Lung (tissue), 17 donors: ENCODE measurements at places on chromosomes 5 and 9. TPM values are rescaled to one million over a fixed set of nuclear protein-coding genes. Genes with fewer than 3 reads are reported as not detected.

DNA sequence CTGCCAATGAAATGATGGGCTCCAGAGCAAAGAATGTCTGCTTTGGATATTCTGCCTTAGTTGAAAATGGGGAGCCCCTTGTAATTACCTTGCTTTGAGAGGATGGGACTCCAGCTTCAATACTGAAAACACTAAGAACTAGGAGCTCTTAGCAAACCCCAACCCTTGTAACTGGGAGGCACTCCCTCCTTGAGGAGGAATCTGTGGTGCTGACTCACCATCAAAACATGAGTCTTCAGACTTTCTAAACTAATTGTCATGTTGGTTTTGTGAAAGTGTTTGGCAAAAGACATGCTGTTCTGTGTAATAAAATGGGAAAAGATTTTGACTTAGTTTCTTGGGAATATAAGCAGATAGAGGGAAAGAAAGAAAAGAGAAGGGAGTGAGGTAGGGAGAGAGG is 91.9 kb upstream of the PTPRD start:
- H3K36me3 ChIP-seq = no peaks in the 10 kb centered on the region
- no peaks in the 10 kb centered on the region for H3K27me3 ChIP-seq
- no peak overlapping the region for H3K27ac ChIP-seq
- no peak overlapping the region for H3K4me3 ChIP-seq

DNA sequence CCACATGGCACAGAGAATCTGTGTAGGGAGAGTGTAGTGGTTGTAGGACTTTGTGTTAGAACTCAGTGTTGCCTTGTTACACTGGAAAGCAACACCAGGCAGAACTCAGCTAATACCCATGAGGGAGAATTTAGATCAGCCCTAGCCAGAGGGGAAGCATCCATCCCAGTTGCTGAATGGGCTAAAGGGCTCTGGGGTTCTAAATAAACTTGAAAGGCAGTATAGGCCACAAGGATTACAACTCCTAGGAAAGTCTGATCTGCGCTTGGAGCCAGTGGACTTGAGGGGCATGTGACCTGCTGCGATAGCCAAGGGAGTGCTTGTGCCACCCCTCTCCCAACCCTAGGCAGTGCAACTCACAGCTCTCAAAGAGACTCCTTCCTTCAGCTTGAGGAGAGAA is 26.9 kb downstream of the PTGS1 start:
- H3K4me1 ChIP-seq = no peaks in the 10 kb centered on the region
- no peak overlapping the region for H3K27ac ChIP-seq
- no peak for DNase-seq
- H3K36me3 ChIP-seq = no peaks in the 10 kb centered on the region
- no peaks in the 10 kb centered on the region for H3K27me3 ChIP-seq

DNA sequence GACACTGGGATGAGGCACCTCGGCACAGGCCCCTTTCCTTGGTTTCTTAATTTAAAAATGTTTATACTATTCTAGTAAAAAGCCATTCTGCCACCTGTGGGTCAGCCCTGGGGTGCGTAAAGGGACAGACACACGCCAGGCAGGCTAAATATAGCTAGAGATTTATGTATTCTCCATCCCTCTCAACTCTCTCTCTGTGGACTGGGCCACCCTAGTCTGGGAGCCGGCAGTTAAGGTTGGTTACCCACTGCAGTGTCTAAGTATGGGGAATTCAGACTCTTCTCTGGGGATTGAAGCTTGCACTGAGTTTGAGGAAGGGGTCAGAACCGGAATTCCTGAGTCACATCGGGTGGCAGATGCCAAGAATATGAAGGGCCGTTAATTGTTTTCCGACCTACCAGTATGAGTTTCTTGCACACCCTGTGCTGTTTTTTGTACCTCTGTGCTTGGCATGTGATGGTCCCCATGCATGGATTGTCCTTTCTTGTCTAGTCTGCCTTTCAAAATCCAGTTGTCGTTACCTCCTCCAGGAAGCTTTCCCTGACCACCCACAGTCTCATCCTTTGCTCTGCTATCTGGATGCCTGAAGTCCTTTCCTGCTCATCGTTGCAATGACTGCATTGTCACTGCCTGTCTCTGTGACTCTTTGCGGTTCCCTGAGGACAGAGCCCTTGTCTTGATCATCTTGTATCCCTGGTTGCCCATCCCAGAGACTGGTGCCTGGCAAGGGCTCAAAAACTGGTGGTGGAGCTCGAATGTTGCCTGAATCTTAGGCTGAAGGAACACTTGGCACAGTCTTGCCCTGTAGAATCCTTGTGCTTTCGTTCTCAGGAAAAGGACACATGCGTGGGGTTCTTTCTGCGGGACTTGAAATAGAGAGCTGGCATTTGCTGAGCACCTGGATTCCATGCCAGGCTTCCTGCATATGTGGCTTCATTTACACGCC is 2.1 kb downstream of the NEURL1B start:
- H3K4me1 ChIP-seq = peaks cover 30% of the 10 kb centered on the region
- H3K4me3 ChIP-seq = peak overlapping the region; percentile 12
- no peaks in the 10 kb centered on the region for H3K27me3 ChIP-seq
- no peaks in the 10 kb centered on the region for H3K36me3 ChIP-seq

FOXD4 gene
- total RNA-seq = 0.34 TPM

AIF1L gene
- 16.5 TPM for total RNA-seq

DNA sequence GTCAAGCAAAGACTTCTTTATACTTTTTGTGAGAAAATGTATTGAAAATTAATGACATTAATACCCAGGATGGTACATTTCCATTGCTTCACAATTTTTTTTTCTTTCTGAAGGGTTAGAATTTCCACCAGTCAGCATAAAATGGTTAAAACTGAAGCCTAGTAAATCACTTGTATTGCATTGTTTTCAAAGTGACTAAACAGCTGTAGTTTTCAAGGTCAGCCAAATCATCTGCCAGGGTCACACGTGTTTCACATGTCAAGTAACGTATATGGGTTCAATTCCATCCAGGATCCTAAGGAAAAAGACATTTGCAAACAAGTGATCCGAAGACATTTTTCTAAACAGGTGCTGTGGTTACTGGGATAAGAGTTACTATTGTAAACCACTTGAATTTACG is 574.2 kb downstream of the RAB3C start:
- H3K27ac ChIP-seq = peak overlapping the region; percentile 9
- no peaks in the 10 kb centered on the region for H3K27me3 ChIP-seq
- no peaks in the 10 kb centered on the region for H3K36me3 ChIP-seq
- H3K4me3 ChIP-seq = no peak overlapping the region
- peak; percentile 64 for DNase-seq

DNA sequence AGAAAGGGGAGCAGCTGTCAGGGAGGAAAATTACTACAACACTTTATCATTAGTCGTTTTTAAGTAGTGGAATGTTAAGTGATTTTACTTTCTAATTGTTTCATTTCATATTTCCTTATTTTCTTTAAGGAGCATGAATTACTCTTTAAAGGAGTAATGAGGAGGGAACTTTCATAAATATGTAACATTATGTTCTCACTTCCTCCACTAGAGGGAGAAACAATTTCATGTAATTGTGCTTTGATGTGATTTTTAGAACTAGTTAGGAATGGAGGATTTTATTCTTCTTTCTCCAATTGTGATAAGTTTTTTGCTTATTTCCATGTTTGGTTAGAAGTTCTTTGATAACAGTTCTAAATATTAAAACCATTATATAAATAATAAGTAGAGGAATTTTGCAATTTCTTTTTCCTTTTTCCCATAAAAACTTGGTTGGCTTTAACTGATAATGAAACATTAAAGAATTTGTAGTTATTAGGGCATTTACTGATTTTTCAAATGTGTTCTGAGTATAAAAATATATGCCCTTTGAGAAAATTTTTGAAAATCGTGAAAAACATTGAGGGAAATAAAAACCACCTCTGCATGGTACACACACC is 25.6 kb downstream of the CEP78 start:
- H3K27me3 ChIP-seq = no peaks in the 10 kb centered on the region
- DNase-seq = peak; percentile 73

GRCh38 chr5:97788369-97788768 is 605.3 kb upstream of the RIOK2 start:
- no peaks in the 10 kb centered on the region for H3K4me1 ChIP-seq
- H3K27me3 ChIP-seq = no peaks in the 10 kb centered on the region
- no peaks in the 10 kb centered on the region for H3K36me3 ChIP-seq
- DNase-seq = no peak

- H3K4me1 ChIP-seq = peaks cover 15% of the 10 kb centered on the region
- H3K4me3 ChIP-seq = peak overlapping the region; percentile 18
- H3K27ac ChIP-seq = peak overlapping the region; percentile 71
- H3K27me3 ChIP-seq = no peaks in the 10 kb centered on the region
These were observed 831 bp downstream of the KLHL3 start for GRCh38 chr5:137734962-137735554.

SPINK13 gene
- total RNA-seq = not detected

GRCh38 chr5:99765011-99765410 is 770.2 kb upstream of the FAM174A start:
- H3K4me1 ChIP-seq = no peaks in the 10 kb centered on the region
- peak; percentile 81 for DNase-seq
- H3K27ac ChIP-seq = no peak overlapping the region
- no peak overlapping the region for H3K4me3 ChIP-seq
- no peaks in the 10 kb centered on the region for H3K36me3 ChIP-seq

GRCh38 chr5:66616520-66617225 is 20.5 kb downstream of the MAST4 start:
- DNase-seq = no peak
- H3K27ac ChIP-seq = peak overlapping the region; percentile 62
- no peaks in the 10 kb centered on the region for H3K36me3 ChIP-seq
- H3K27me3 ChIP-seq = no peaks in the 10 kb centered on the region
- H3K4me1 ChIP-seq = peaks cover 14% of the 10 kb centered on the region

DNA sequence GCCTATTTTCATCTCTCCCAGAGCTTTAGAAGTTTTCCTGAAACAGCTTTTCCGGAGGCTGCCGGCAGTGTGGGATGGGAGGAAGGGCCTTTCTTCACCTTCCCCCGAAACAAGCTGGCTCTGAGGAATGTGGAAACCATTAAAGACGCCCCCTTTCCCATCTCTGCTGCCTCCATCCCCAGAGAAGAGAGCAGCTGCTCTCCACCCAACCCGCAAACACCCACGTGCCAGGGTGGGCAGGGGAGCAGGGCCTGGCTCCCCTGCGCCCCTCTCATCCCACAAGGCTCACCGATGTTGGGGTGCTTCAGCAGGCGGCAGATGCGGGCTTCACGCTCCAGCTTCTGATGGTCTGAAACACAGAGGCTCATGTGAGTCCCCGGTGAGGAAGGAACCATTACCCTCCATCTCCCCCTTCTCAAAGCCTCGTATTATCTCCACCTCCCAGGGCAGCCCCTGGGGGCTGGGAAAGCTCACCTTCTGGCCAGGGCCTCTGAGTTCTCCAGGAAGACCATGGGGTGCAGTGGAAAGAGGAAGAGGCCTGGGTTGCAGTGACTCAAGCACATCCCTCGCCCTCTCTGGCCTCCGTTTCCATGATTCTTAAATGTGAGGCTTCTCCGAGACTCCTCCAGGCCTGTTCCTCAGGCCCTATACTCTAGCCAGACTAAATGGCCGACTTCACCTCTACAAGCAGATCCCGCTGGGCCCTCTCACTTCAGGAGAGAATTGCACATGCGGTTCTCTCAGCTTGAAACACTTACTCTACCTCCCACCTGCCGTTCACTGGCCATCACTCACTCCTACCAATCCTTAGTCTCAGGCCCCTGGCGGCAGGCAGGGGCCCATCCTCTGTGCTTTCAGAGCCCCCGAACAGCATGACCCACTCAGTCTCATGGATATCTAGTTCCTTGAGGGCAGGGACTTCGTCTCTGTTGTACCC is 24.6 kb downstream of the CAMK2A start:
- no peaks in the 10 kb centered on the region for H3K27me3 ChIP-seq
- no peak overlapping the region for H3K4me3 ChIP-seq
- H3K27ac ChIP-seq = no peak overlapping the region
- DNase-seq = no peak

DNA sequence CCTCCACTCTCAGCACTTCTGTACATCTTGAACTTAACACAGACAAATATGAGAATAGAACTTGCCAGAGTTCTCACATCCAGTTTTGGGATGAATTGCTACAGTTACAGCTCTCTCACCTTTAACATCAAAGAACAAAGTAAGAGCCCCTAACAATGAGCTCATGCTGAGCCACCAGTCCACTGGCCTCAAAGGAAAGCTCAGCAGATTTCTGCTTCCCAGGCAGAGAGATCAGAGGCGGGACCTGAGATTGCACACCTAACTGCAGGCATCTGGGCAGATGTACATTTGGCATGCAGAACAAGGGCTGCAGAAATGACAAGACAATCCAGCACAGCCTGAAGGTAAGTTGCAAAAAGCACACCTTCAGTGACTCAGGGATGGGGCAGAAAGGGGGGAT is 300.9 kb downstream of the MRPS30 start:
- H3K4me1 ChIP-seq = no peaks in the 10 kb centered on the region
- no peak for DNase-seq
- no peak overlapping the region for H3K4me3 ChIP-seq
- H3K27ac ChIP-seq = no peak overlapping the region

- DNase-seq = no peak
- no peak overlapping the region for H3K27ac ChIP-seq
- no peaks in the 10 kb centered on the region for H3K27me3 ChIP-seq
- no peak overlapping the region for H3K4me3 ChIP-seq
- peaks cover 3% of the 10 kb centered on the region for H3K4me1 ChIP-seq
These were observed 14.8 kb downstream of the TAS2R1 start for GRCh38 chr5:9615331-9615730.

GRCh38 chr5:96093340-96093739 is 131.7 kb upstream of the ELL2 start:
- DNase-seq = no peak
- no peaks in the 10 kb centered on the region for H3K27me3 ChIP-seq
- no peaks in the 10 kb centered on the region for H3K36me3 ChIP-seq
- H3K4me3 ChIP-seq = no peak overlapping the region
- no peaks in the 10 kb centered on the region for H3K4me1 ChIP-seq

PCDHGB5 gene
- total RNA-seq = 14.3 TPM
